ENCODE measurements at places on chromosomes 4 and X.

GRCh38 chr4:6943012-6943884, 33.6 kb downstream of the TBC1D14 start:
- no peak for DNase-seq

DNA sequence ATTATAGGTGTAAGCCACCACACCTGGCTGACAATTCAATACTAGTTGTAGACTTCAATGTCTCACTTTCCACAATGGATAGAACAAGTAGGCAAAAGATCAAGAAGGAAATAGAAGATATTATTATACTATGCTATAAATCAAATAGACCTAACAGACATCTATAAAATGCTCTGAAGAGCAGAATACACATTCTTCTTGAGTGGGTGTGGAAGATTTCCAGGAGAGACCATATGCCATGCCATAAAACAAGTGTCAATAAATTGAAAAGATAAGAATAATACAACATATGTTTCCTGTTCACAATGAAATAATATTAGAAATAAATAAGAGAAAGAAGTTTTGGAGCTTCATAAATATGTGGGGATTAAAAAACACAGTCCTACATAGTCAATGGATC, 179.3 kb upstream of the AMOT start:
- no peak for DNase-seq

- DNase-seq = no peak
Measured at GRCh38 chr4:77745792-77746191, 73.4 kb downstream of the CNOT6L start.

- no peak for DNase-seq
Measured at GRCh38 chr4:136873555-136873954, 658.7 kb downstream of the PCDH18 start.

- no peak for DNase-seq
Measured at GRCh38 chr4:168868044-168868781, 141.8 kb downstream of the CBR4 start.

DNA sequence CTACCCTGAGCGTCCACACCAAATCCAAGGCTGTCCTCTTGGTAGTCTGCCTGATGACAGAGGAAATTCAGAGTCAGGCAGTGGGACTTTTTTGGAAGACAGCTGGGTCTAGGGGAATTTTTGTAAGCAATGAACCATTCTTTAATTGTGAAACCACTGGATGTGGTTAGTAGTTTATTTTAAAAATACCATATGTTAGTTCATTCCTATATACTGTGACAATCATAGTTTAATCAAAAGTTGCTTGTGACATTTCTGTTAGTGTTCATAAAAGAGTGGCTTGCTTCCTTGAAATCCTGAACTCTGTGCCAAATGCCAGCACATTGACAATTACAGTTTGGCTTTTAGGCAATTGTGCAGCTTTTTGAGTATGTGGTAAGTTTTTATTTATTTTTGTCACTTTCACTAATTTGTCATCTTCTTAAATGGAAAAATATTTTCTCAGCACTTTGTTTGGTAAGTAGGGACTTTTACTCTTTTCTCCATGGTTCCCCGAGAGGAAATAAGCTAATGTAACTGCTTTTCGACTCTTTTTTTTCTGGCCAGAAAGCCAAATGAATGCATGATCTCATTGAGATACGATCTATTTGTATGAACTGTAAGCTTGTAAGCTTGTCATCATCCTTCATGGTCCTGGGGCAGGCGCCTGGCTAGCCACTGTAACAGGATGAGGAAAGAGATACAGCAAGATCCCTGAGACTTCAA, 72.6 kb upstream of the SLC4A4 start:
- no peak for DNase-seq

DNA sequence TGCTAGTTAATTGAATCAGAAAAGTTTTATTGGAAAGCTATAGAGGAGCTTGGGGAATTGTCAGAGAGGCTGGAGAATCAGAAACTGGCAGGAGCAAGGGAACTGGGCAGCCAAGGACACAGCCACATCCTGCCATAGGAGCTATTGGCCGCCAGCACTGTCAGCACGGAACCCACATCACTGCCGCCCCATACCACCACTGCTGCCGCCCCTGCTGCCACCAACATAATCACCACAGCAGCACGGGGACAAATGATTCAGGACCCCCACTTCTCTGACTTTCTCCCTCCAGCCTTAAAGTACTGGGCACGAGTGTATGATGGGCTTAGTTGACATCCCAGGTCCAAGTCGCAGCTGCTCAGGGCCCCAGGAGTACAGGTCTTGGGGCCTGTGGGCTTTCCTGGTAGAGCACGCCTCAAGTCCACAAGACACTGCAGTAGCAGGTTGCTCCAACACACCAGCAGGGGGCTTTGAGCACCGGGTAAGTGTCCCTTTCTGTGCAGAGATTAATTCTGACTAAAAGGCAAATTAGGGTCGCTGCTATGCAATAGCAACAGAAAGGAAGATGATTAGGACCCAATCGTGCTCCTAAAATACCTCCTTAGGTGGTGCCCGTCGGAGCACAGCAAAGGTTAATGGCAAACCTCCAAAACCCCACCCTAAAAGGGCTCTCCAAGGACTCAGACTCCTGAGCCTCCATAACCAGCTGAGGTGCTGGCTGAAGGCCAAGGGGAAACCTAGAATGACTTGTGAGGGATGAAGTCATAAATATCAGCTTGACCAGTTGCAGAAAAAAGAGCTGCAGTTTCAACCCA, 6.9 kb downstream of the PJA1 start:
- DNase-seq = peak; percentile 10

- DNase-seq = no peak
Measured at GRCh38 chr4:8832113-8832915, 39.3 kb downstream of the HMX1 start.
